ENCODE measurements at places on chromosomes 13 and 19. TPM values are rescaled to one million over a fixed set of nuclear protein-coding genes. Genes with fewer than 3 reads are reported as not detected.

GRCh38 chr19:30686176-30686820 is 314.1 kb downstream of the ZNF536 start:
- DNase-seq: no peak

The PGLYRP1 gene
- not detected for polyA plus RNA-seq

GRCh38 chr19:8245869-8246835 is 37.0 kb downstream of the CERS4 start:
- no peak for DNase-seq

- no peak for DNase-seq
Observed at GRCh38 chr13:110506396-110506795, 55.1 kb downstream of the RAB20 start.

- no peak for DNase-seq
Observed at GRCh38 chr19:16604615-16605014, 23.4 kb downstream of the MED26 start.

The DIAPH3 gene
- 8.5 TPM for polyA plus RNA-seq

The CNFN gene
- polyA plus RNA-seq: 0.78 TPM

DNA sequence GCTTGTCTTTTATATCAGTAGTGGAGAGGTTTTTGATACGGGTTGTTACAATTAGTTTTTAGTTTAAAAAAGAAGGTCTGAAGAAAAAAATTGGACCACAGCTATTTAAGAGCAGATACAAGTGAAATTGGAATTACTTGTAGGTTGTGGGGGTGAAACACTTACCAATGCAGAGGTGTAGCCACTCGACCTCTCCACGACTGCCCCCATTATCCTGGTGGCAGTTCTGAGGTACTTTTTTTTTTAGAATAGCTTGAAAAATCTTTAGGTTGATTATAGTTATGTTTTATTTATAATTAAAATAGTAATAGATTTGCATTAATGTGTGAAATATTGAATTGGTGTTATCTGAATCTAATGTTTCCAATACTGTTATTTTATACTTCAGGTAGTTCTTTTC is 60.7 kb downstream of the PAN3 start:
- no peak for DNase-seq

GRCh38 chr13:102642029-102642428 is 45.2 kb downstream of the TPP2 start:
- no peak for DNase-seq

DNA sequence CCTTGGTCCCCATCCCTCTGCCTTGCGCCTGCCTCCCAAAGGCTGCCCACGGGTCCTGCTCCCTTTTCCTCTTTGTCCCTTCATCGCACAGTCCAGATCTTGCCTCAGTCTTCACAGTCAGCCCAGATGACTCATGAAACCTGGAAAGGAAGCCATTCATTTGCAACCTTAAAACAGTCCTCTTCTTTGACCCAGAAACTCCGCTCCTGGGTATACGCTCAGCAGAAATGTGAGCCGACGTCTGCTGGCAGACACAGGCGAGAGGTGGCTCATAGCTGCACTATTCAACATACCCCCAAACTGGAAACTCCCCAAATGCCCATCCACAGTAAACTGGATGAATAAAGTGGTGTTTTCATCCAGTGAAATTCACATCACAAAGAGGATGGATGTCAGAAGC is 13.6 kb upstream of the PEPD start:
- no peak for DNase-seq

- DNase-seq: no peak
Observed at GRCh38 chr13:51000571-51001260, 91.1 kb downstream of the RNASEH2B start.

- DNase-seq: peak; percentile 26
Observed at GRCh38 chr13:111280681-111281585, 39.5 kb upstream of the TEX29 start.

The WDR88 gene
- not detected for polyA plus RNA-seq

- DNase-seq: no peak
Observed at GRCh38 chr19:45161738-45162607, 1.2 kb upstream of the NKPD1 start.

DNA sequence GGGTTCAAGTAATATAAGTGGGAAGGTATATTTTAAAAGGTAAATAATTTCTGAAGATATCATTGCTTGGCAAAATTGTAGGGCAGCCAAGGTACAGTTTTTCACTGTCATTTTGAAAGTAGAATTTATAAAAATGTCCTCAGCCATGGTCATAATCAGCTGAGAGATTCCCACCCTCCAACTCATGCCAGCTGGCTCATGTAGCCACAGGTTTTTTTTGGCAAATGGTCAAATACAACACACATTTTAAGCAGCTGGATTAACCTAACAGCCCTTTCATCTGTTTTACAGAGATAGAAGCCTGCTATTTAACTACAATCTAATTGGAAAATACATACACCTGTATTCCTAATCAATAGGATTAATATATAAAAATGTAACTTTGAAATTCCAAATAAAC is 619.2 kb upstream of the SGCG start:
- DNase-seq: no peak

- peak; percentile 54 for DNase-seq
Observed at GRCh38 chr19:38061294-38061693, 154.3 kb downstream of the SIPA1L3 start.

DNA sequence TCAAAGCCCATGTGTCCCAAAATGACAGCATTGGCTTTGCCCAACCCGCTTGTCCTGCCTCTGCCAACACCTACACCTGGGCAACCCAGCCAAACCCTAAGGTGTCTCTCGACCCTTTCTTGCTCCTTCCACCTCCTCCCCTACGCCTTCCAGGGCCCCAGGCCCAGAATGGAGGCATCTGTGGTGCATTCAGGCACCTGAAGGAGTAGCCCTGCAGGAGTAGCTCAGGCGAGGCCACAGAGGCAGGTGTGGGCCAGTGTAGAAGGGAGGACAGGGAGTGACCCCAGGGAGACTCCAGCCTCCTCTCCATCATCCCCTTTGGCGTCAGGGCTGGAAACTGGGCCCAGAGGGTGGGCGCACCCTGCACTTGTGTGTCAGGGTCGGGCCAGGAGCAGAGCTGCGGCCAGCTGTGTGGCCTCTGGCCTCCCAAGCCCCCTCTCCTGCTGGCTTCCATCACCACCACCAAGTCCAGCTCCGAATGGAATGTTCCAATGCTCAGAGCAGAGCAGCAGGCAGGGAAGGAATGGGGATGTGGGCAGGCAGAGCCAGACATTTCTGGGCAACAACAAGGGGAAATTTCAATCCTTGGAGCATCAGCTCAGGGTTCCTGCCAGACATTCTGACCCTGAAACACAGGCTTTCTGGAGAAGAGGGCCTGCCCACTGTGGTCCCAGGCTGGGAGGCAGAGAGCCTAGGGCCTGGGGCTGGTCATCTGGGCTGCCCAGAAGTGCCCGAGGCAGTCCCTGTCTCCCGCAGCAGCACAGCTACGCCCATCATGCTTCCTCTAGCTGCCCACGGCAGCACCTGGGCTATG is 16.4 kb downstream of the PLEKHF1 start:
- no peak for DNase-seq

DNA sequence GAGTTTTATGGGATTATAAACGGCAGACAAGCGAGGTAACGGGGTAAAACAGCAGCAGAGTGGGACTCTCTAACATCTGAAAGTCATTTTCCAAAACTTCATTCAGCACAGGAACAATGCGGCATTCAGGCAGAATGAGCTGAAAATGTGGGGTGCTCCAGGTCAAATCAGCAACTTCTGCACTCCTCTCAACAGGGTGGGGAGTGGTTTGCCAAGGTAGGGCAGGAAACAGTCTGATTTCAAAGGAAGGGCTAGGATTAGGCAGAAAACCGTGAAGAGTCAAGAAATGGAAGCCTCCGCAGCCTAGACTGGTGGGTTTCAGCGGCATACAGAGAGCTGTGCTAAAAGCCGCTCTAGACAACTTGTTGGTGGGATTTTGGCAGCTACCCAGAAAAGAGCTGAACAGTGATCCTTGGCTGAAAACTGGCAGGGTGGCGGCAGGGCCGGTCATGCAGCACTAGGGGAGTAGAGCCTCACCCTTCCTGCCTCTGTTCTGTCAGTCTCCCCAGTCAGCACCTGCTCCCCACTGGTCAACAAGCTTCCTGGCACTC is 154.2 kb upstream of the KLF12 start:
- DNase-seq: no peak

GRCh38 chr13:43631106-43631505 is 155.7 kb downstream of the ENOX1 start:
- no peak for DNase-seq

GRCh38 chr13:20209948-20210347 is 17.2 kb upstream of the GJB2 start:
- no peak for DNase-seq

DNA sequence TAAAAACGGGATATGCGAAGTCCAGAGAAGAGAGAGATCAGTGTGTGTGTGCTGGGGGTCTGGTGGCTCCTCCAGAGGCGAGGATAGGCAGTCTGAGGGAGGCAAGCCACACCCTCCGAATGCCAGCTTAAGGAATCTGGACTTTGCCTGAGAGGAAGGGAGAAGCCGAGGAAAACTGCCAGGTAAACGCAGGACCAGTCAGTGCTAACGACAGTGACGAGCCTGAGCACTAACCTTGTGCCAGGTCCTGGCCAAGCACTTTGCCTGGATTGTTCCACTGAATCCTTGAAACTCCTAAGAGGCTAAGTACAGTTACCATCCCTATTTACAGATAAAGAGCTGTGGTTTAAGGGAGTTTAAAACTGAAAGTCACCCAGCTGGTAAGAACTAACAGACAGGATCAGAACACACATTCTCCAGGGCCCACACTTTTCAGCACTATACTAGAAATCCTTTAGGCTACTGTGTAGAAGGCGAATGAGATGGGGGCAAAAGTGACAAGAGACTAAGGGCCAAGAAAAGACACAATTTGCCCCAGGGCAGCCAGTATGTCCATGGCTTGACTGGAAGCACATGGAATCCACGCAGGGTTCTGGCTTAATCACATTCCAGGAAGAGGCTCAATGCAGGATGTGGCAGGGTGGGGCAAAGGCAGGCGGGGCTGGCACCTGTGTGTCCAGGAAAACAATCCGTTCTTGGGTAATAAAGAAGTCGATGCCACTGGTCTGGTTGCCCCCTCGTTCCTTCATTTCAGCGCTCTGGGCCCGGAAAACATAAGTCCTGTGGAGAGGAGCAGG is 15.1 kb downstream of the SMG9 start:
- no peak for DNase-seq

- no peak for DNase-seq
Observed at GRCh38 chr19:1913781-1914577, 8.8 kb downstream of the ADAT3 start.

DNA sequence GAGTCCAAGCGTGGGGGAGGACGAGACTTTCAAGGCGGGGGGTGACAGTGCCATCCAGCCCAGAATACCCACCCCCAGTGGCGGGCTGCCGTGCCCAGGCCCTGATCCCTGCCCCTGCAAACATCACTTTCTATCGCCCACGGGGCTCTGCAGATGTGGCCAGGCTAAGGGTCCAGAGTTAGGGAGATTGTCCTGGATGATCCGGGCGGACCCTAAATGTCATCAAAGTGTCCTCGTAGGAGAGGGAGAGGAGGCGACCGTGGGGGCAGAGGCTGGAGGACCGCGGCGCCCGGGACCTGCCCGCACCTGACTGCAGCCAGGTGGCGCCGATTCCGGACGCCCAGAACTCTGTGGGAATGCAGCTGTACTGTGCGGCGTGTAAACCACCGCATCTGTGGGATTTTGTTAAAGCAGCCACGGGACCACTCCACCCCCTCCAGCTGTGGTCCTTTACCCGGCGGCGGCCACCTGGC is 32.4 kb downstream of the GJA3 start:
- no peak for DNase-seq

The MEIOSIN gene
- polyA plus RNA-seq: not detected

DNA sequence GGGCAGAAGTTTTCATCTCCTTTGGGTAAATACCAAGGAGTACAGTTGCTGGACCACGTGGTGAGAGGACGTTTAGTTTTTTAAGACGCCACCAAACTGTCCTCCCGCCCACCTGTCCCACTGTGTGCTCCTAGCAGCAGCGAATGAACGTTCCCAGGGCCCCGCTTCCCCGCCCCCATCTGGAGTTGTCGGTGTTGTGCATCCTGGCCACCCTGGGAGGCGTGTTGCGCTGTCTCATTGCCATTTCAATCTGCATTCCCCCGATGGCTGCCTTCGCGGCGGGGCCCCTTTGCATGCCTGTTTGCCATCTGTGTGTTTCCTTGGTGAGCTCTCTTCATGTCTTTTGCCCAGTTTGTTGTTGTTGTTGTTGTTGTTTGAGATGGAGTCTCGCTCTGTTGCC is 76.1 kb downstream of the KDM4B start:
- DNase-seq: no peak
